ENCODE measurements at places on chromosomes 2 and 18. TPM values are rescaled to one million over a fixed set of nuclear protein-coding genes. Genes with fewer than 3 reads are reported as not detected.

GRCh38 chr2:47655563-47655880, 127.4 kb upstream of the MSH6 start:
- H3K36me3 ChIP-seq, result no peaks in the 10 kb centered on the region
- H3K4me1 ChIP-seq, result no peaks in the 10 kb centered on the region
- H3K27me3 ChIP-seq, result peaks cover 3% of the 10 kb centered on the region
- H3K4me3 ChIP-seq, result no peak overlapping the region
- no peak overlapping the region for H3K27ac ChIP-seq
- no peak for DNase-seq

GRCh38 chr2:67486041-67486796, 89.1 kb downstream of the ETAA1 start:
- no peak overlapping the region for H3K4me3 ChIP-seq
- no peak overlapping the region for H3K27ac ChIP-seq
- no peaks in the 10 kb centered on the region for H3K36me3 ChIP-seq
- DNase-seq, result no peak

GRCh38 chr2:25420820-25421237, 79.1 kb upstream of the DNMT3A start:
- H3K36me3 ChIP-seq, result no peaks in the 10 kb centered on the region
- H3K27ac ChIP-seq, result no peak overlapping the region
- no peaks in the 10 kb centered on the region for H3K27me3 ChIP-seq
- no peaks in the 10 kb centered on the region for H3K4me1 ChIP-seq
- H3K4me3 ChIP-seq, result no peak overlapping the region

LYPD6B gene
- total RNA-seq, result not detected
